Esophagus squamous epithelium (tissue), 5 donors: ENCODE measurements at places on chromosomes 7 and 10.

DNA sequence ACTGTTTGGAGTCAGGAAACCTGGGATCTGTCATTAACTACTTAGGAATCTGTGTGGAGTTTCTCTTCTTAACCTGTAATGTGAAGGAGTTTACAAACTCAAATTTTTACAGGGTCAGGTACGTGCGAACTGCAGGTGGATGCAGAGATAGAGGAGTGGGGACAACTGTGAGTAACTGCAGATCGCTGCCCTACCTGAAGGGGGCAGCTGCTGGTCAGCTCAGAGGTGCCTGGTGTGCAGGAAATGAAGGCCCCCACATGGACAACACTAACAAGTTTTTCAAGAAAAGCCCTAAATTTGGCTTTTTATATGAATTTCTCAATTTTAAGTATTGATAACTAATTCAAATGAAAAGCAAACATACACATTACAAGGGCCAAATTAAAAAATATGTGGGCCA lies 380.0 kb downstream of the REEP3 start:
- no peak for DNase-seq

DNA sequence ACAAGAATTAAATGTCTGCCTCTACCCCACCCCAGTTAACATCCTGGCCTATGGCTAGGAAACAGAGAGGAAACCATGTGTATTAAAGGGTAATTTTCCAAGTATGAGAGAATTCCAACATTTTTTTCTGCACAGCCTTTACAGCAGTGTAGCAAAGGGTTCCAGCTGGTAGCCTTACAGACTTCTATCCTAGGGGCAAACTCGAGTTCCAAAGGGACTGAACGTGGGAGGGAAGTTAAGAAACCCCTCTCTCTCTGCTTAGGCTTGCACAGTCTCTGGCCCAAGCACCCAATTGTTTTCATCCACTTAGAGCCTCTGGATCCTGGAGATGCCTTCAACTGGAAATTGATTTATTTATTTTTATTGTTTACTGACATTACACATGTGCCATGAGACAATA lies 60.3 kb downstream of the SLC16A12 start:
- no peak for DNase-seq

DNA sequence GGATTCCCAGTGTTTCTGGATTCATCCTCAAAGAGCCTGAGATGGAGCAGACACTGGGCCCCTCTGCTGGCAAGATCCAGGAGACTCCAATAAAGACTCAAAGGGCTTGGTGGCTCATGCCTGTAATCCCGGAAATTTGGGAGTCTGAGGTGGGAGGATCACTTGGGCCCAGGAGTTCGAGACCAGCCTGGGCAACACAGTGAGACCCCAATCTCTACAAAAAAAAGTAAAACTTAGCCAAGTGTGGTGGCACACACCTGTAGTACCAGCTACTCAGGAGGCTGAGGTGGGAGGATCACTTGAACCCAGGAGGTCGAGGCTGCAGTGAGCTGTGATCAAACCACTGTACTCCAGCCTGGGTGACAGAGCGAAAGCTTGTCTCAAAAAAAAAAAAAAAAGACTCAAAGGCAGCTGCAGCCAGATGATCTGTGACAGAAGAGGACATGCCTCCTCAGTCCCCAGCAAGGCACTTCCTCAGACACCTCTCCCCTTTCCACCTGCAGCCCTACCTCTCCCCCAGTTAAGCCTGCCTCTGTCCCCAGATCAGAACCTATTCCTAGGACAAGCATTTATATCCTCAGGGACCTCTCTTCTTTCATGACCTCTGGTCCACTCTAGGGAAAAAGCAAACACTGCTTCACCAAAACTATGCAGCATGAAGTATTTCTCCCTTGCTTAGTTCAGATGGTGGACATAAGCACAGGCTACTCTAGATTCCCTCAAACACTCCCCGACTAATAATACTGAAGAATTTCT lies 27.9 kb downstream of the PDLIM1 start:
- no peak for DNase-seq

DNA sequence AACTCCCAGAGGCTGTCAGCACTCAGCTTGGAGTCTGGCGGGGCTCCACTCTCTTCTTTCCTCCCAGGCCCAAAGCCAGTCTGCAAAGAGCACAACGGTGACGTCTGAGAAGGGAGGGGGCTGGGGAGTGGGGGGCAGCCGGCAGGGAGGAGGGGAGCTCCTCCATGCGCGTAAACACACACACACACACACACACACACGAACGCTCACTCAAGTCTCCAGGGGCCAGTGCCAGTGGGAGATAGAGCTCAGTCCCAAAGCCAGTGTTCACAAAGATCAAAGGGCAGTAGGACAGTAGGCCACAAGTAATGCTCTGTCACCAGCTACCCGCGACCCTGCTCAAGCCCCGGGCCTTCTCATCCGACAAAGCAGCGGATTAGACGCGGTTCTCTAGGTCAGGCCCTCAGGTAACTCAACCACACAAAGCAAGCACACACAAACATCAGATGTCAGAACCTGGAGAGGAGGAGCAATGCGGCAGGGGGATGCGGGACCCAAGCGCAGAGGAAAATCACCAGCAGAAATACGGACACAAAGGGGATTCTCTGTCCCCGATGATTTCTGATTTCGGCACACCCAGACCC lies 19.9 kb downstream of the TCAF1 start:
- DNase-seq, result no peak

DNA sequence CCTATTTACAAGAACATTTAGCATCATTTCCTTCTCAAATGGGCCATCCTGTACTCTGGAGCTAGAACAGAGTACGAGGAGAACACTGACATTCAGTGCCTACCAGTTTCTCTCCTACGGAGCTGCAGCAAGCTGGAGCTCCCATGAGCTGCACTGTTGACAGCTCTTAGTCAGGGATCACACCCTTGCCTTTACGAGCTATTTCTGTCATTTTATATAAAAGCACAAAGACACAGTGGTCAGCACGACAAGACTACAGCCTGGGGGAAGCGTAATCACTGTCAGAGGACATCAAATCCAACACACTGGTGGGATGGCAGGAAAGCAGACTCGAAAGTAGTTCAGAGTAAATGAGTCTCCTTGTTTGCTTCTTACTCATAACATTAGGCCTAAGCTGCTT lies 2.7 kb downstream of the CDCA7L start:
- DNase-seq, result no peak

DNA sequence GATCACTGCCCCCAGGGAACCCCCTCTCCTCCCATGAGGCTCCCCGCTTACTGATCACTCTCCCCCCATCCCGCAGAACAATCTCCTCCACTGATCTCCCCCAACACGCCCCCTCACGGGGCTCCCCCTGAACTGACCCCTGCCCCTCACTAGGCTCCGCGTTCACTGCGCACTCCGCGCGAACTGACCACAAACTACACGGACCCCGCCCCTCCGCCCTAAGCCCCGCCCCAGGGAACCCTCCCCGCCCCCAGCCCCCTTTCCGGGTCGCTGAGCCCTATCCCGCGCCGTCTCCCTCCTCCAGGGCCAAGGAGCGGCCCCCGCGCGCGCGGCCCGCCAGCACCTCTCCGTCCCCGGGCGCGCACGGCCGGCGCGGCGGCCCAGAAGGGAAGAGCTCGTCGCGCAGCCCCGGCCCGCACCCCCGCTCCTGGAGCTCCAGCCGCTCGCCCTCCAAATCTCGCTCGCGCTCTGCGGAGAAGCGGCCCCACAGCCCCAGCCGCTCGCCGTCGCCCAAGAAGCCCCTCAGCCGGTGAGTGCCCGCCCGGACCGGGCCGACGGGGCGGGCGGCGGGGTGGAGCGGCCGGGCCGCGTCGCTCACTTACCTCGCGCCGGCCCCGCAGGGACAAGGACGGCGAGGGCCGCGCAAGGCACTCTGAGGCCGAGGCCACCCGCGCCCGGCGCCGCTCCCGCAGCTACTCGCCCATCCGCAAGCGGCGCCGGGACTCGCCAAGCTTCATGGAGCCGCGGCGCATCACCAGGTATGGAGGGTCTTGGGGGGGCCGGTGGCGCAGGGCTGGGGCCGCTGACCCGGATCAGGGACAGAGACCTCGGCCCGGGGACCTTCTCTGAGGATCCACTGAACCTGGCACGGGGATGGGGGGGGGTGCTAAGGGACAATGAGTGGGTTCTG lies 19.9 kb upstream of the HSPB1 start:
- no peak for DNase-seq

DNA sequence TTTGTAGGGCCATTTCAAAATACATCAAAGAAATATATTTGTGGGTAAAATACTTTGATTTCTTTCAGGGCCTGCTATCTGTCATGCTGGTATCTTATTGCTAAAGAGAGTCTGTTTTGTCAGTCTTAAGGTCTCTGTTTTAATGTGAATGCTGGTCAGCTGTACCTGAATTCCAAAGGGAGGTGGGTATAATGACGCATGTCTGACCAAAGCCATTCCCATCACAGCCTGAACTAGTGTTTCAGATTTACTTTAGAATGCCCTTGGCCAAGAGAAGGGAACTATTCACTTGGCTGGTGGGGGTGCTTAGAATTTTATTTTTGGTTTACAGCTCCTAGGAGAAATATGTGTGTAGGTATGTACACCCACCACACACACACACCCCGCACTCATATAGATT lies 30.6 kb upstream of the MYL10 start:
- no peak for DNase-seq

DNA sequence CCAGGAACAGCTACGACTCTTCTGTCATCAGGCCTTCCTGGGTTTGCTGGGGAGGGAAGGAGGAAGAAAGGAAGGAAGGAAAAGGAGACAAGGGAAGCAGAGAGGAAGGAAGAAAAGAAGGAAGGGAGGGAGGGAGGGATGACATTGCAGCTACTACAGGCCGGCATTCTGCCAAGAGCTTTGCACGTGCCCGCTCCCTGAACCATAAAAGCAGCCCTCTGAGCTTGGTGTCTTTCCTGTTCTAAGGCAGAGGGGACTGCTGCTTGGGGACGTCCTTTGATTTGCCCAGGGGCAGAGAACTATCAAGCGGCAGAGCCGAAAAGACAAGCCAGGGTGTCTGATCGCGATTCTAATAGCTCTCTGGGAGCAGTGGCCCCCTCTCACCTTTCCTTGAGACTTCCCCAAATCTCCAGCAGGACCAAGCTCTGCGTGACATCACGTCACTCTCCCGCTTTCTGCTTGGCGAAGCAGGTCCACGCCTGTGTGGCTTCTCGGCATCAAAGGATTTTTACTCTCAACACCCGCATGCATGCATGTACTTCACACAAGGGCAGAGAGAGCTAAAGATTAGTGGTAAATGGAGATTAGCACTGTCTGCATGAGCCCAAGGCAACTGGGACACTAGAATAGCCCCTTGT lies 167.8 kb upstream of the AUTS2 start:
- DNase-seq, result no peak

- no peak for DNase-seq
Observed at GRCh38 chr10:102133373-102134195, 744 bp downstream of the PPRC1 start.

DNA sequence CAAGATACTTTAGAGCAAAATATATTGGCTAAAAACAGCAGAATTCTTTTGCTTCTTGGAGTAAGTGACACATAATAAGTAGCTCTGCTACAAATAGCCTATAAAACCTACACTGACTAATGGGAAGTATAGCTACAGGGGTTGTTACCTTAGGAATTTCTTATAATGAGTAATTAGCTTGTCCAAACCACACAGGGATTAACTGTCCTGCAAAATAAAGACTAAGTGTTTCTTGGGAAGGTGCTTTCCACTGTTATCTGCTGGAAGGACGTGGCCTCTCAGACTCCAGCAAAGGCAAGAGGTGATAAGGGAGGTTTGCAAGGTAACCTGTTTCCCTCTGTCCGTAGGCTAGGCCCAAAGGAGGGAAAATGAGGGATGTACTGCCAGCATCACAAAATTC lies 302.4 kb downstream of the DOCK4 start:
- DNase-seq, result no peak

- DNase-seq, result no peak
Observed at GRCh38 chr10:25294032-25294926, 119.5 kb downstream of the GPR158 start.

DNA sequence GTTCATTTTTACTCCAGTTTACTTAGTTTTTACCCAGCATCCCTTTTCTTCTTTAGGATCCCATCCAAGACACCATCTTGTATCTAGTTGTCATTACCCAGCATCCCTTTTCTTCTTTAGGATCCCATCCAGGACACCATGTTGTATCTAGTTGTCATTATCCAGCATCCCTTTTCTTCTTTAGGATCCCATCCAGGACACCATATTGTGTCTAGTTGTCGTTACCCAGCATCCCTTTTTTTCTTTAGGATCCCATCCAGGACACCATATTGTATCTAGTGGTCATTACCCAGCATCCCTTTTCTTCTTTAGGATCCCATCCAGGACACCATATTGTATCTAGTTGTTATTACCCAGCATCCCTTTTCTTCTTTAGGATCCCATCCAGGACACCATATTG lies 63.4 kb upstream of the GJD4 start:
- no peak for DNase-seq

- DNase-seq, result no peak
Observed at GRCh38 chr7:136997735-136998134, 129.3 kb downstream of the CHRM2 start.

DNA sequence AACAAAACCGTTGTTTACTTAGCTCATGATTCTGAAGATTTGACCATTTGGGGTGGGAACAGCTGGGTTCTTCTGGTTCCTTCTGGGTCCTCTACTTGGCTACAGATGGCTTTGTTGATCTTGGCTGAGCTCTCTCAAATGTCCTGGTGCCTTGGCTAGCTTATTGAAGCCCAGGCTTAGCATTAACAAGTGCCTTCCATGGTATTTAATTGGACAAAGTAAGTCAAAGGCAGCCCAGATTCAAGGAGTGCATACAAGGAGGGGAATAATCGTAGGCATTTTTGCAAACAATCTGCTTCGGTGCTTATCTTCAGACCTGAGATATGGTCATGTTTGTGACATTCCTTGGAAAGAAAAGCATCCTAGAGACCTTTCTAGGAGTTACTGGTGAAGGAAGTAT lies 81.4 kb downstream of the ADCYAP1R1 start:
- DNase-seq, result no peak

DNA sequence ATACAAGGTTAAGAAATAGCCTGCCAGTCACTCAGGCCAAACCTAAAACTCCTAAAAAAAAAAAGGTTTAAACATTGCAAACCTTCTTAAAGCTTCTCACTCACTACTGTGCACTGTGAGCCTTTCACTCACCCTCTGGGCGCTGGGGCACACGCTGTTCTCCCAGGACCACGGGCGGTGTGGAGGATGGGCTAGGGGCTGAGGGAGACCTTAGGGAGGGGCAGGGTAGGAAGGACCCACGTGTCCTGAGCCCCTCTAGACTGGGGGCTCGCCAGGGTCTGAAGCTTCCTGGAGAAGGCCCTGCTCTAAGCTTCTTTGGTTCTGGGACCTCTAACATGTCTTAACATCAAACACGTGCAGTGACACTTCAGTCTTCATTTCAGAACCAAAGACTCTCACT lies 569.8 kb downstream of the DNAJB6 start:
- no peak for DNase-seq

- no peak for DNase-seq
Observed at GRCh38 chr10:62374862-62375710, 917 bp downstream of the ZNF365 start.

DNA sequence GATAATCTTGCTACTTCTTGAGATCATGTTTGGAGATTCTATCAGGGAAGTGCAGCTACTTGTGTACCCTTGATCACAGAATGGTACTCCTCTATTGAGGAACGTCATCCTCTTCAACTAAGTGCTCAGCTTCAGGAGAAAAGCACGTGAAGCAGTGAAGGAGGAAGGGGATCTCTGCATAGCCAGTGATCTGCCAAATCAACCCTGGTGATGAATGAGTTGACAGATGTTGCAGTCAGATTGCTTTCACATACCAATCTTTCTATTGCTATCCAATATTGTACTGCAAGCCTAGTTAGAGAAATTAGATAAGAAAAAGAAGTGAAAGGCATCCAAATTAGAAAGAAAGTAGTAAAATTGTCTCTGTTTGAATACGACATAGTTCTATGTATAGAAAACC lies 309.4 kb downstream of the TWIST1 start:
- no peak for DNase-seq

GRCh38 chr7:32218154-32218467 lies 147.9 kb upstream of the PDE1C start:
- no peak for DNase-seq
